ENCODE measurements at places on chromosomes 3 and 15.

DNA sequence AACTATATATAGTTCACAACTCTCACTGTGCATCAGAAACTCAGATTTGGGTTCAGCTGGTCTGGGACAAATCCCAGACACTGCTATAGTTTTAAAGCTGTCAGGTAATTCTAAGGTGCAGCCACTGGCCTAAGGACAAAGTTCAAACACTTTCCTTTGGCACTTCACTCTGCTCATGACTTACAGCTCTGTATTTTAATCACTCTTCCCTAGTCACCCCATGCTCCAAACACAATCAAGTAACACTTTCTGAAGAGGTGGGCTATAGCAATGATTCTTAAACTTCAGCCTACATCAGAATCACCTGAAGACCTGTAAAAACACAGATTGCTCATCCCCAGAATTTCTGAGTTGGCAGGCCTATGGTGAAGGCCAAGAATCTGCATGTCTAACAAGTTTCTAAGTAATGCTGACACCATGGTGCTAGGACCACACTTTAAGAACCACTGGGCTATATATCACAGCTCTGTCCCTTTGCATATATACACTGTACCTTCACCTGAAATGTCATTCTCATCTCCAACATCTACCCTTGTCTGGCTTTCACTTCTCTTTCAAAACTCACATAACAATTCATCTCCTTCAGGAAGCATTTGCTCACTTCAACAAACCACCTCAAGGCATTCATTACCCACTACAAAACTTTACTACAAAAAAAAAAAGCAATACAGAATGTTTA lies 21.4 kb downstream of the STAG1 start:
- DNase-seq = no peak

- no peak for DNase-seq
Observed at GRCh38 chr3:20924646-20925385, 738.8 kb upstream of the SGO1 start.

GRCh38 chr3:69815970-69816369 lies 76.7 kb downstream of the MITF start:
- no peak for DNase-seq

- no peak for DNase-seq
Observed at GRCh38 chr3:174276826-174277225, 582.3 kb upstream of the NAALADL2 start.

GRCh38 chr3:181278468-181279238 lies 289.1 kb upstream of the DNAJC19 start:
- no peak for DNase-seq

GRCh38 chr3:76735152-76735551 lies 304.7 kb upstream of the ROBO2 start:
- DNase-seq = no peak

DNA sequence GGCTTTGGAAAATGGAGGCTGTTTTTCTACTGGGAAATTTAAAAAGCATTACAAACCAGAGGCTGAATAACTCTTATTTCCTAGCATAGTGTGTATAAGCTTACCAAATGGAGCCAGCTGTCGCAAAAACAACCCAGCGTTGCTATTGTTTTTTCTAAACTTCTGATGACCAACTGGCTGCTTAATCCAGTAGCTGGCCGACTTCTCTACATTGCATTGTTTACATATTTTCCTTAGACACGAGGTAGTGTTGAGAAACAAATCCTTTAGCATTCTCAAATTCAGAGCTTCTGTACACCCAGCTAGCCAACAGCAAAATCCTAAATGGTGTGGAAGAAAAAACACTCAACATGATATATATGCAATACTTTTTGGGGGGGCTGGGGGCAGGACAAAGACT lies 161.0 kb upstream of the ADAMTS9 start:
- DNase-seq = no peak

GRCh38 chr3:75781079-75781745 lies 4.1 kb downstream of the ZNF717 start:
- DNase-seq = no peak

DNA sequence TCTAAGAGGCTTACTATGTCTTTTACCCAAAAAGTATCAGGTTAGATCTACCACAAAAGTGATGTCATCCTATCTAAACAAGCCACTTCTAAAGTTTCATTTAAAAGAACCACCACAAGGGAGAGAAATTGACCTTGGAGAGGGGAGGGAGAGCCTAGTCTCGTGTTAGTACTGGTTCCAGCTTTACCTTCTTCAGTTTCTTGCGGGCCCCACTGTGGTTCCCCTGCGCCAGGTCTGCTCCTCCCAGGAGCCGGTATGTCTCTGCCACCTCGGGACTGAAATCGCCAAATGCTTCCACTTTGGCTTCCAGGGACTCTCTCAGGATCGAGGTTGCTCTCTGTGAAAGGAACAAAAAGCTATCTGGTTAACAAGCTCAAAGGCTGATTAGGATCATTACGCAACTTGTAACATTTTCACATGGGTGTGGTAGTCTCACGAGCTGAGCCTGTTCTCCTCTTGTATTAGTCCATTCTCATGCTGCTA lies 51.1 kb downstream of the SYNM start:
- DNase-seq = no peak

GRCh38 chr3:55252921-55253320 lies 234.2 kb downstream of the WNT5A start:
- no peak for DNase-seq

GRCh38 chr15:97881346-97881965 lies 79.0 kb upstream of the ARRDC4 start:
- DNase-seq = no peak

GRCh38 chr3:4234889-4235288 lies 68.3 kb upstream of the SETMAR start:
- no peak for DNase-seq

GRCh38 chr3:188327433-188327832 lies 173.5 kb downstream of the LPP start:
- no peak for DNase-seq

- DNase-seq = no peak
Observed at GRCh38 chr3:45552031-45552793, 42.3 kb upstream of the LIMD1 start.

DNA sequence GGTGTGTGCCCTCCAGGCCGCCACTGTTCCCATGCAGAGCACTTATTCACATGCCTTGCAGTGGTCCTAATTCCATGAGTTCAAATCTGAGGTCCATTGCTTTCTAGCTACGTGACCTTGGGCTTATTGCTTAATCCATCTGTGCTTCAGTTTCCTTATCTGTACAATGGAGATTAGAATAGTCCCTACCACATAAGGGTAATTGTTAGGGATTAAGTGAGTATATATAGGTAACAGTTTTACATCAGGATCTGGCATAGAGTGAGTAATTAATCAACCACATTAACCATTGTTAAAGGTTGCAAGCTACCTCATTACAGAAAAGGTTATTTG lies 7.6 kb downstream of the CPN2 start:
- no peak for DNase-seq

- no peak for DNase-seq
Observed at GRCh38 chr3:54619531-54619930, 308.3 kb downstream of the LRTM1 start.

GRCh38 chr15:89980896-89981295 lies 20.2 kb upstream of the ZNF710 start:
- no peak for DNase-seq

DNA sequence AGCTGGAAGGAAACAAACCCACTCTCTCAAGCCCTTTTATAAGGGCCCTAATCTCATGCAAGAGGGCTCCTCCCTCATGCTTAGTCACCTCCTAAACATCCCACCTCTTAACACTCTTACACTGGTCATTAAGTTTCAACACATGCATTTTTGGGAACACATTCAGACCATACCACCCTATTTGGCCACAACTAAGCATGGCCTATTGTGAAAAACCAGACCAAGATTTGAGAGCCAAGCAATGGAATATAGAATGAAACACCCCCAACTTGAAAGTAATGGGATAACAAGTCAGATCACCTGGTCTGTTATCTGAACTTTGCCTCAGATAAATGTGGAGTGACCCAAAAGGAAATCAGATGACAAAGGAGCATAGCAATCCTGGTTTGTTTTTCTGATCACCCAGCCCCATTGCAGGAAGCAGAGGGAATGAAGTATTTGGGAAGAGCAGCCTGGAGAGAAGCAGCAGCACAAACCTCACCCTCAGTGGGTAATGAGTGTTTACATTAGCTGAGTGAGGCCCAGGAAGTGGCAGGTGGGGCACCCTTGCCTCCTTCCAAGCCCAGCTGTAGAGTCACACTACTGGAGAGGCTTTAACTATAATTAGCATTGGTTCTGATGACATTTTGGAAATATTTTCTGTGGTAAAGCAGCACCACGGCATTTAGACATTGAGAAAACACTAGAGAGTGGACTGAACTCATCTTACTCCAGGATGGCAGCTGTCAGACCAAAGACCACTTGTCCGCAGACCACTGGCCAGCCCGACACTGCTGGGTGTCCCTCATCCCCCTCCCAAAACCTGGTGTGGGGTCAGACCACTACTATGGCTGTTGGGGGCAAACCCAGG lies 48.8 kb upstream of the PRTG start:
- DNase-seq = no peak

- no peak for DNase-seq
Observed at GRCh38 chr3:47848599-47849117, 45.7 kb downstream of the DHX30 start.

DNA sequence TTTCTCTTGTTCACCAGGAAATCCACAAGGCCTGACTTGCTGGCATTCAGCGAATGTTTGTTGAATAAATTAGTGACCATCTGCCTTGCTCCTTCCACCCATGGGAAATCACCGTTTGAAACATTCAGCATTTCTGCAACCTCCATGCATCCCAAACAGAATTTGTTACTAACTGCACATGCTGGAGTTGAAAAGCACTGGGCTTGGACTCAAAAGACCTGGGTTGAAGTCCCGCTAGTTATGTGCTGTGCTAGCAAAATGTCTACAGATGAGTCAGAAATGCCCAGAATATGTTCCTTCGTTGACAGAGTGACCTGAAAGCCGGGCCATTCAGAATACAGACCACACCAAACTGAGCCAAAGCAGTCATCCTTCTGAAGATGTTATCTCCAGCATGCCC lies 144.6 kb downstream of the ALDH1A2 start:
- no peak for DNase-seq

DNA sequence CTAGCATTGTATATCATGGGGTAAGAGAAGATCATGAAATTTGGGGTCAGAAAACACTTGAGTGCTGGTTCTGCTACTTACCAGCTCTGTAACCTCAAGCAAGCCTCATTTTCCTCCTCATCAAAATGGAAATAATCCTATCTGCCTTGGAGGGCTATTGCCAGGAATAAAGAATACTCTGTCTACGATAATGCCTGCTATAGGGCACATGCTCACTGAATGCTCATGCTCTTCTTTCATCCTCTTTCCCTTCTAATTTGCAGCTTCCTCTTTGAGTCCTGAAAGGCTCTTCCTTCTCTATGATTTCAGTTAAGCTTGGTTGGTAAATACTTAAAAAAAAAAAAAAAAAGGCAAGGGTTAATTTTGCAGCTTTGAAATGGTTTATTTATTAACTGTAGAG lies 12.8 kb downstream of the RTP1 start:
- no peak for DNase-seq

DNA sequence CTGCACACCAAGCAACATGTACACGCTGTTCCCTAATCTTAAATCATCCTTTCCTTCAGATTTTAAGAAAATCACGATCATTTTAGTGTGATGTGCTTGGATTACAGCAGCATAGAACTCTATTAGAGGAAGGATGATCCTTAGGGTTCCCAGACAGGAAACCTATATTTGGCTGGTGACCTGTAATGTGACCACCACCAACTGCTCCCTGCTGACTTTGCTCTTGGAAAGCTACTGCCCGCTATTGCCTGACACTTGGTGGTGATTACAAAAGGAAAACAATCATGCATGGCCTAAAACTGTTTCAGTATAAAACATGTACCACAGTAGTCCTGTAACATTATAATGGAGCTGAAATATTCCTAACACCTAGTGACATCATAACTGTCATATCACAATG lies 27.2 kb upstream of the LMOD3 start:
- DNase-seq = no peak

- no peak for DNase-seq
Observed at GRCh38 chr3:127172211-127172610, 20.7 kb upstream of the PRR23E start.

- no peak for DNase-seq
Observed at GRCh38 chr3:138888560-138888959, 53.8 kb upstream of the PIK3CB start.

GRCh38 chr15:70509282-70509662 lies 254.1 kb downstream of the UACA start:
- no peak for DNase-seq

- DNase-seq = no peak
Observed at GRCh38 chr3:121504618-121505017, 41.2 kb downstream of the POLQ start.
